ENCODE measurements at places on chromosomes 1 and 21.
A peak's percentile ranks its signal among the peaks of the same experiment; 100 is the strongest.

GRCh38 chr1:24379733-24380315 lies 33.8 kb downstream of the STPG1 start:
- DNase-seq = no peak

- no peak for DNase-seq
Measured at GRCh38 chr1:66154394-66154793, 361.7 kb downstream of the PDE4B start.

DNA sequence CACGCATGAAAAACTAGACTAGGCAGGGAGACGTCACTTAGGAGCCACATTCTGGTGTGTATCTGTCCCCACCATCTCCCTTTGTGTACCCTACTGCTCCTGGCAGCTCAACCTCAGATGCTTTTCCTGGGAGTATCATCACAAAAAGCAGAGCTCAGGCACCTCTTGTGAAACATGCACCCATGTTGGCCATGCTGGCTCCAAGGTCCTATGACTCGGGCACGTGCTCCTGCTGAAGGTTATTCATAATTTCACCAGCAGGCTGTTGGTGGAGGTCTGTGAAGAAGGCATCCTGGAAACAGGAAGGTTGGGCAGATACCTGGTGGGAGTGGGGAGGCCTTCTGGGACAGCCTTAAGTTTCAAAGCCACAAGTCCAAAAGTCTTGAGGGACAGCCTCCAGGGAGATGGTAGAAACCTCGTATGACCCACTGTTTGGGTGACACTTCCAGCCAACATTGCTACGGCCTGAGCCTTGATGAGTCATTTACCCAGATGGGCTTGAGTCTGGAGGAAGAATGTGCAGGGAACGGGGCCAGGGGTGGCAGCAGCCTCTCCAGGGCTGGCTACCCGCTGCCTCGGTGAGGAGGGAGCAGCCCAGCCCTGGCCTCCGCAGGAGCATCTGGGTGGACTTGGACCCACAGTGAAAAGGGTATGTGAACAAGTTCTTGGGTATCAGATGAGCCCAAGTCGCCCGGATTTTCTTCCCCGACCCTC lies 75.8 kb downstream of the PGBD5 start:
- DNase-seq = no peak

- DNase-seq = no peak
Measured at GRCh38 chr1:169949139-169949538, 55.4 kb upstream of the SCYL3 start.

- peak; percentile 54 for DNase-seq
Measured at GRCh38 chr21:40146216-40146837, 279.1 kb downstream of the PCP4 start.

GRCh38 chr1:64597113-64597512 lies 127.2 kb downstream of the CACHD1 start:
- no peak for DNase-seq

- DNase-seq = no peak
Measured at GRCh38 chr21:38300141-38300578, 43.4 kb downstream of the KCNJ15 start.

DNA sequence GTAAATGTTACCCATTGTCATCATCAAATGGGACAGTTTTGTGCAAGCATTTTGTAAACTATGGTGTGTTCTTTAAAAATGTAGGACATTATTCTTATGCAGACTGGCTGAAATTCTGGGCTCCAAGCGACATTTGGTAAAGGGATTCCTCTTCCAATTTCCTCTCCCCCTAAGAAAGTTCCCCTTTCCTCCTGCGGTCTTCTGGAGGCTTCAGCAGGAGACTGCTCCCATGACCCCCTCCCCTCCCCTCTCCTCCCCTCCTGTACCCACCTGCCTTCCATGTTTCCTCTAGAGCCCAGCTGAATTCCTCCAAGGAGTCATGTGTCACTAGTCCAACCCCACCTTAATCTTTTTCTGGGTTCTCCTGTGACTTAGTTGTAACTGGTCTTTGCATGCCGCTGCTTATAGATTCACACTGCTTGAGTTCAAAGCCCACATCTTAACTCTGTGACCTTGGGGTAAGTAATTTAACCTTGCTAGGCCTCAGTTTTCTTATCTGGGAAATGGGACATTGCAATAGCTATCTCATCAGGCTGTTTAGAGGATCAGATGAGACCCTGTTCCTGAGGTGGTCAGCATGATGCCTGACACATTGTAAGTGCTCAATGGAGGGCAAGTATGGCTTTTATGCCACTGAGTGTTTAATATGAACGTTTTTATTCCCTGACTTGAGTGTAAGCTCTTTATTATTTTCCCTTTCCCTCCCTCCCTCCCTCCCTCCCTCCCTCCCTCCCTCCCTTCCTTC lies 69.9 kb upstream of the WDR26 start:
- DNase-seq = no peak

DNA sequence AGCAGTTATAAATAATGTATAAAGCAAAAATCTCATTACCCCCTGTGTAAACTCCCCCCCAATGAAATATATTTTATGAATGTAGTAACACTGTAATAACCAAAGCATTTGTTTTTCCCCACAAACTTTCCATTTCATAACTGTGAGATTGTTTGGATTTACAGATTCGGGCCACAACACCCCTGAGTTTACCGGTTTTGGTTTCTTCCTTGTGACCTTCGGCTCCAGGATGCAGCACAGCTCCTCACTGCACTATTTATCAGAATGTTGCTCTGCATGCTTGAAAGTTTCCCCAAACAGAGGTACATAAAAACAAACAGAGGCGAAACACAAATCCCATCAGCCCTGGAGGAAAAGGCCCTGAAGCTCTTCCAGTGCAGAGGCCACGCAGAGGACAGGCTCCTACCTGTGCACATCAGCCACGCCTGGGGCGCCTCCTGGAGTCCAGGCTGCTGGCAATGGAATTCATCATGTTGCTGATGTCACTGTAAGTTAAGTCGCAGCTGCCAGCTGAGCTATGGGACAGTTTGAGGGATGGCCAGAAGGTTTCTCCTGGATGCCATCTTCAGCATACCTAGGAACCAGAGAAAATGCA lies 122.0 kb downstream of the LMO4 start:
- DNase-seq = no peak

- DNase-seq = no peak
Measured at GRCh38 chr1:173758980-173759379, 44.2 kb downstream of the KLHL20 start.

DNA sequence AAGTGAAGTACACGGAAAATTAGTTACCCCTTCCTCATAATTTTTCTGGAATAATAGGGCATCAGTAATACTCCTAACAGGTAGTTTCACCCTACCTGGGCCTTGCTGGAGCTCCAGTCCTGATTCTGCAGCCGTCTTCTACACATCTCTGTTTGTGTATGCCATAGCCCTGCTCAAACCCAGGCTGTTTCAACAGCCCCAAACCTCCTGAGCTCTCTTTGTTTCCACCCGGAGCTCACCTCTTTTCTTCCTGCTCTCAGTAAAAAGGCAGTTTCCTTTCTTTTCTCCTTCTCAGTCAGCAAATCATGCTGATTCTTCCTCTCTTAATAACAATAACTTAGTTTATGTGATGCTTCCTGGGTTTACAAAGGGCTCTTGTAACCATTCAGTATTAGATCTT lies 355.1 kb upstream of the RUNX1 start:
- no peak for DNase-seq

GRCh38 chr1:230899841-230900251 lies 31.5 kb upstream of the C1orf198 start:
- DNase-seq = no peak

DNA sequence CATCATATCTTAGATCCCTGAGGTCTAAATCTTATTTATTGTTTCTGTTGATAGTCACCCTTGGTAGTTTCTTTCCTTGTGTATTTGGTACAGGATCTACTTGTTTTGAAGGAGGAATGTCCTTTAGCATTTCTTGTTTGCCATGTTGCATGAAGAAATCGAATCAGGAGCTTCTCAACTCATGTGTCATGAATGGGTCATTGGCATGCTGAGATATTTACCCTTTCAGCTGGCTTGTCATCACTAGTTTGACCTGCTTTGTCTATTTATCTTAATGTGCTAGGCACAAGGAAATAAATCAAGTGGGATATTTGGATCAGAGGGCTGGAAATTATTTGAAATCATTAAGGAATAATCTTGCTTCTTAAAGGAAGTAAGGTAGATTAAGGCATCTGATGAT lies 23.8 kb downstream of the THEM4 start:
- no peak for DNase-seq

GRCh38 chr1:31714442-31715086 lies 10.7 kb upstream of the COL16A1 start:
- peak; percentile 27 for DNase-seq

GRCh38 chr21:33655588-33656221 lies 13.4 kb downstream of the ITSN1 start:
- no peak for DNase-seq

DNA sequence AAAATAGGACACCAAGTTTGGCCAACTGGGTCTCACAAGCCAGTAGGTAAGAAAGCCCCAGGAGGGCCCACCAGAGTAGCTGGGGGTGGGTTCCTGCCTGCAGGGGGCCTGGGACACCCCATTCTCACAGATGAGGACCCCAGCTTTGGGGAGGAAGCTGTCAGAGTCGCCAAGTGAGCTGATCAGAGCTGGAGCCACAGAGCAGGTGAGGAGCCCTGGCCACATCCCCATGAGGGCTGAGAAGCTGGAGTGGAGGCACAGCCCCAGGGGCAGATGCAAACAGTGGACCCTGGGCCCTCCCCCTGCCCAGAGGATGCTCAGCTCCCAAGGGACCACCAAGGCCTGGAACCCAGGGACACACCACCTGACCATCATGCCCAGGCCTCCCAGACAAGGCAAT lies 8.6 kb upstream of the ZNF670 start:
- DNase-seq = no peak

DNA sequence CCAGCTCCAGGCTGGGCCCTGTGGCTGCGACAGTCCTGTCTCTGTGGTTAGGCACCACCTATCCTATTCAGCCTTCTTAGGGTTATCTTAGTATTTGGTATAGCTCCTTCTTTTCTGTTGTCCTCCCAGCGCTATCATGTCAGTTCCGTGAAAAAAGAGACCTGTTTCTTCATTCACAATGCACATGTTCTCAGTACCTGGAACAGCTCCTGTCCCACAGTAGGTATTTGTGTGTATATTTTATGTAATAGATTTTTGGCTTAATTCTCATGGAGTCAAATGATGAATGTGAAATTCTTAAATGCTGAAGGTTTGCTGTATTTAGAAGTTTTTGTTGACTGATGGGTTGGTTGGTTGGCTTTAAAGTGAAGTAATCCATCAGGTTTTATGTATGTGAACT lies 279.7 kb downstream of the ST6GALNAC3 start:
- DNase-seq = no peak

DNA sequence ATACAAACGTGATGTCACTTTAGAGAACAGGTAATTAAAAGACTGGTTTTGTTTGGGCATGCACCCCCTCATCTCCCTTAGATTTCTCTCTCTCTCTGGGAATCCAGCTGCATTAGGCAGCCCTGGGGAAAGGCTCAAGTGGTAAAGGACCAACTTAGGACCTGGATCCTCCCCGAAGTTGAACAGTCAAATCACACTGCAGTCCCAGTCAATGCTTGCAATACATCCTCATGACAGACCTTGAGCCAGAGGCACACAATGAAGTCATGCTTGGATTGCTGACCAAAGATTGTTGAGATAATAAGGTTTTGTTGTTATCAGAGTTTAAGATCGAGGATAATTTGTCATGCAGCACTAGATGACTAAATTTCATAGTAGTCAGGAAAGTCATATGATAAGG lies 1285.8 kb upstream of the NCAM2 start:
- no peak for DNase-seq

DNA sequence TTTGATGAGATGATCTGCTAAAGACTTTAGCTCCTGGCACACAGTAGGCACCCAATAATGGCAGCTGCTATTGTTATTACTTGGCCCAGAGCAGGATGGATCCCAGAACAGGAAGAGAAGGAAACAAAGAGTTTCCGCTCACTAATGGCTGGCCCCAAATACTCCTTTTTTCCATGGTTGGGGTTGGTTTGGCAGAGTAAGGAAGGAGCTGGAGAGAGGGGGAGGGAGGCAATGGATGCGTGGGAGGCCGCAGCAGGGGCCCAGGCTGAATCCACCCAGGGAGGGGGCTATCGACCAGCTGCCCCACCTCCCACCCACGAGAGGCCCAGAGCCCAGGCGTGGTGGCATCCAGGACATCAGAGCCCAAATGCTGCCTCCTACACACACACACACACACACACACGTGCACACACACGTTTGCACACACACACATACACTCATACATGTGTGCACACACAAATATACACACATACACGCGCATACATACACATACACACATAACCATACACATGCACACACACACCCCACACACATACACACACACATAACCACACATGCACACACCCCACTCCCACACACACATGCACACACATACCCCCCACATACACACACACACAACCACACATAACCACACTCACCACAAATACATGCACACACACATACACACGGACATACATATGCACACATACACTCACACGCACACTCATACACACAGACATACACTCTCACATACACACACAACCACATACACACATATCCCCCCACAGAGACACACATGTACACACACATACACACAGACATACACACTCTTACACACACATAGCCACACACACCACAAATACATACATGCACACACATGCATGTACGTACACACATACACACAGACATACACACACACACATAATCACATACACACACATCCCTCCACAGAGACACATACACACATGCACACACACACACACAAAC lies 25.2 kb downstream of the C1QB start:
- DNase-seq = no peak

GRCh38 chr1:243786531-243786930 lies 63.5 kb downstream of the AKT3 start:
- DNase-seq = no peak

GRCh38 chr1:212561501-212561931 lies 47.0 kb upstream of the ATF3 start:
- no peak for DNase-seq

- no peak for DNase-seq
Measured at GRCh38 chr1:192530254-192530653, 45.3 kb upstream of the RGS1 start.

GRCh38 chr1:175176246-175176645 lies 16.3 kb downstream of the KIAA0040 start:
- DNase-seq = no peak

- DNase-seq = no peak
Measured at GRCh38 chr1:163076981-163077761, 8.0 kb downstream of the RGS4 start.

DNA sequence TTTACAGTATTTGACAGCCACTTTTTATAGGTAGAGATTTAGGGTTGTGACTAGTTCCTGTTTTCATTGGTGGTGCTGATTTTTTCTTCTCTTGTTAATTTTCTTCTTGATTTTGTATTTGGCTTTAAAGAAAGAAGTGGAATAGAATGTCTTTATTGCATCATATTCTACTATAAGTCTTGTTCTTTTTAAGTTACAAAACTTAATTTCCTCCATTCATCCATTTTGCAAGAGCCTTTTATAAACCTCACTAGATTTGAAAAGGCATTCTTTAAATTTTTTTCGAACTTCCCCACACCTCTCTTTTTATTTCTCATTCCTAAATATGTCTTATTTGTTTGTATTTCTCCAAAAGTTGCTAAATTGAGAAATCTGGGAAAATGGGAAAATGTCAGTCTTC lies 1368.6 kb upstream of the ADGRL4 start:
- DNase-seq = no peak
